ENCODE measurements at places on chromosomes 16 and 17. TPM values are rescaled to one million over a fixed set of nuclear protein-coding genes. Genes with fewer than 3 reads are reported as not detected.

DNA sequence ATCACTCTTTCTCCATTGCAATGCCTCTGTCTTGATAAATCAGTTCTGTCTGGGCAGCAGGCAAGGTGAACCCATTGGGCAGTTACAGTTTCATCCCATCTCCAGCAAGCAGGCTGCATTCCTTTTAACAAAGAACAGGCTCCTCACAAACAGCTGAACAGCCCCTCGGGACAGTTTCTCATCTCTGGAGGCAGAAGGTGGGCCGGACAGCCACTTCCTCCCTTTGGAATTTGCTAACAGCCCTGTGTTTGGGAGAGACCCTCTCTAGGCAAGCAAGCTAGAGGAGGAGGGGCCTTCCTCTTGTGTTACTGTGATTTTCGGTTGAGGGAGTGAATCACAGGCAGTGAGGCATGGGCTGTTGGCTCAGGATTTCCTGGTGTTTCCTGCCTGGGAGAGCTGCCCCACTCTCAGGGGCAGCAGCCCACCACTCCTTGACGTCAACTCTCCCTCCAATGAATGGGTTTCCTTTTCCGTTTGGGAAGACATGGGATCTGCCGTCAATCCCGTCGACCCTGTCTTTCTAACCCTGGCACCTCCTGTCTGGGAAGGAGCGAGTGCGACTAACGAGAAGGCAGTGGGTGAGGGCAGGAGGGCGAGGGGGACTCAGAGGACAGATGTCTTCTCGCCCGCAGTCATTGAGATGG, 3.7 kb upstream of the PGS1 start:
- DNase-seq = peak; percentile 74

DNA sequence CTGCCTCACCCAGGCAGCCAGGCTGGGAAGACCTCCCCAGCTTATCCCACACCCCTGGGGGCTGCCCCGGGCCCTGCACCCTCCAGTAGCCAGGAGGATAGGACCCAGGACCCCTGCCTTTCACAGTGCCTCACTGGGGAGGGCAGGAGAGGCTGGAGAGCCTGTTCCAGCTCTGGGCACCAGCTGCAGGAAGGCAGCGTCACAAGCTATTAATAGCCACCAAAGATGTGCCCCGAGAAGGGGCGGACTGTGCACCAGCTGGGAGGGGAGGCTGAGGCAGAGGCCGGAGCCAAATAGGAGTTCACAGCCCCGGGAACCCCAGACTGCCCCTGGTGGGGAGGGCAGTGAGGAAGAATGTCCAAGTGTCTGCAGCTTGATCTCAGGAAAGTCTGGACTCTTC, 8.8 kb downstream of the SBK1 start:
- DNase-seq = no peak

- DNase-seq = no peak
Measured at GRCh38 chr16:77977339-77977738, 45.0 kb upstream of the CLEC3A start.

The GCGR gene
- total RNA-seq = not detected

The GJC1 gene
- 7.6 TPM for total RNA-seq

DNA sequence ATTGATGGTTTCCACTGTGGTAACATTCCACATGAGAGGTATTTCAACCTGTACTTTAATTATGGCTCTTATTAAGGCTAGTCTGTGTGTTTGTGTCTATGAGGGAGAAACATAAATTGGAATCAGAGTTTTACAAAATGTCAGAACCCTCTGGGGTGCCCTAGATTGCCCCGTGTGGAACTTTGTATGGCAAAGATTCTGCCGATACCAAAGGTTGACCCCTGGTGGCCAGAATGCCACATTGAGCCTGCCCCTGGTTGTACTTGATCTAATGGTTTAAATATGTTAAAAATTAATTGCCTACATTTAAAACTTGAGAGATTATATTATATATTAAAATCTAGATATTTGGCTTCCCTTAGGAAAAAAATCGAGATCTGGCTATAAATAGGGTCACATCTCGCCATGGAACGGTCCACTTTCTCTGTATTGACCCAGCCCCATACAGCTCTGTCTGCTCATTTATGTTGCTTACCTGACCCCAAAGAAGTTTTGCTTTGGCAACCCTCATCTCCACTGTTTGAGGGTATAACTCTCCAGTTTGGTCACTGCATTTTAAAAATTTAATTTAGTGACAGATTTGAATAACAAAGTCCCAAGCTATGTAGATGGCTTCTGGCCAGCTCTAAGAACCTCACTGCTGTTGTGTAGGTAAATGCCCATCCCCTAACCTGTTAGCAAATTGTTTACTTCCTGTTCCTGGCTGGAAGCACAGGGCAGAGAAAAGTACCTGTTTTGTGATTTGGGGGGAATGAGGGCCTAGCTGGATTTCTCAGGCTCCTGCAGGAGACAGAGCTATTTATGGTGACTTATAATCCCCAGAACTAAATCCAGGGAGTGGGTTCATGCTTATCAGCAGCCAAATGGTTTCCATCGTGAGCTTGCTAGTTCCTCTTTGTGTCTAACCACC, 95.0 kb downstream of the PLCG2 start:
- peak; percentile 56 for DNase-seq

DNA sequence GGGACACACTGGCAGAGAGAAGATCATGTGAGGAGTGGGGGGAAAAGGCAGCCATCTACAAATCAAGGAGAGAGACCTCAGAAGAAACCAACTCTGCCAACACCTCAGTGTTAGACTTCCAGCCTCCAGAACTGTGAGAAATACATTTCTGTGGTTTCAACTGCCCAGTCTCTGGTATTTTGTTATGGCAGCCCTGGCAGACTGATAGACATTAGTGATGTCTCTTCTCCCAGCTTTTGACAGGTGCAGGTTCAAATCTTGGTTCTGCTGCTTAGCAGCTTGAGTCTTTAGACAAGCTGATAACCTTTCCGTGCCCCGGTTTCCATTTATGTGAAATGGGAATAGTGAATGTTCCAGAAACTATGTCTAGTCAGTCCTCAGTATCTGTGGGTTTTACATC, 199.5 kb downstream of the SNX29 start:
- DNase-seq = peak; percentile 25

The RCVRN gene
- total RNA-seq = not detected

DNA sequence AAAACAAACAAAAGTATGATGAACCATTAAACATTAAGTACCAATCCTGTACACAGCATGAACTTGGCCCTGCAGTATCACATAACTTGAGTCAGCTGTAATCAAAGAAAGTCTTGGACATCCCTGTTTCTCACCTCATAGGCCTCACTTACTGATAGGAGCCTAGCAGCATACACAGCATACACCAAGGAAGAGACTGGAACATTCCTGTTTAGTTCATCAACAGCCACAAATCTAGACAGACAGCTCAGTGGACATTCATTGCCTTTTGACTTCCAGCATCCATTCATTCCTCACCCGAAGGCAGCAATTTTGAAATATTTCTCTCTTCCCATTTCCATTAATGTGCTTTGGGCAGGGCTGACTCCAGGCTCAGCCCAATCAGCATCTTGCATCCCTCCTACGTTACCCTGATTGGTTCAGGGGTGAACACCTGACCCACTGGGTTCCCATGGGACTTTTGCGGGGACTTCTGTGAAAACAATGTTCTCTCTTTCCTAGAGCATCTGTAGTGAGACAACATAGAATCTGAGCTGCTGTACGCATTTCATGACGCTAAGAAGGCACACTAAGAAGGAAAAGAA, 336.7 kb upstream of the ZFHX3 start:
- DNase-seq = no peak

DNA sequence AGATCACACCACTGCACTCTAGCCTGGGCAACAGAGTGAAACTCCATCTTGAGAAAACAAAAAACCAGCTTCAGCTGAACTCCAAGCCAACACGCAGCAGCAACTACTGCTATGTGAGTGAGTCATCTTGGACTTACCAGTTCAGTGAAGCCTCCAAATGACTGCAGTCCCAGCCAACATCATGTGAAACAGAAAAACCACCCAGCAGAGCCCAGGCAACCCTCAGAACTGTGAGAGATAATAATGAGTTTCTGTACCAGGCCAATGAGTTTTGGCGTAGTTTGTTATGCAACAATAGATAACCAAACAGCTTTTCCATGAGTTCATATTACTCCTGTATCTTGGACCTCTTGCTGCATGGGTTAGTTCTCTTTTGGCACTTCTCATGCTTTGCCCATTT, 23.3 kb downstream of the PHF12 start:
- DNase-seq = peak; percentile 62

DNA sequence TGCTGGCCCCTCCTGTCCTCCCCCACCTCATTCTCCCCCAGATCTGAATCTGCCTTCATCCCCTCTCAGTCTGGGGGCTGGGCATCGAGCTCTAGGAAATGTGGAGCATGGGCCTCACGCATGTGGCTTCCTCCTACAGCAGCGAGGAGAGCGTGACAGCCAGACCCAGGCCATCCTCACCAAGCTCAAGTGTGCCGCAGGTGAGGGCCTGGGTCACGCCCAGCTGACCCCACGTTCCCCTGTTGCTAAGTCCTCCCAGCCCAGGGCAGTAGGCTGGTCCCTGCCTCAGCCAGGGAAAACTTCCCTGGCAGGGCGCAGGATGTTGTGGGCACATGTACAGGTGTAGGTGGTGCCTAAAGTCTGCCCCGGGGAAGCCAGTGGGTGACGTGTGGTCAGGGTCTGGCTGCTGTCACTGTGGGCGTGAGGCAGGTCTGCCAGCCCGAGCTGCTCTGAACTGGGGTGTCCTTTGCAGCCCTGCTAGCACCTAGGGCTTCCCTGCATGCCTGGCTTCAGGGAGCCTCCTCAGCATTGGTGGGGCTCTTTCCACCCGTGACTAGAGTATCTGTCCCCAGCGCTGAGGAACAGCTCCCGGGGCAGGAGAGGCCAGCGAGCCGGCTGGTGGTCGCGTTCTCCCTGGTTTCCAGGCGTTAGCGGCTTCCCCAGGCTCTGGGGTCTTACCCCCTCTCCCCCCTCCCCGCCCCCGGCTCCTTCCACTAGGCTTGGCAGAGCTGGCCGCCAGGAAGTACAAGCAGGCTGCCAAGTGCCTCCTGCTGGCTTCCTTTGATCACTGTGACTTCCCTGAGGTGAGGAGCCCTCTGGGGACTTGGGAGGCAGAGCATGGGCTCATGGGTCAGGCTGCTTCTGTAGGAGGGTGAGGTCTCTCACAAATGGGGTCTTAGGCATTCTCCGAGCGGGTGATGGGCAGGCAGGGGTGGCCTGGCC, 3.6 kb downstream of the GPS1 start:
- DNase-seq = no peak

- no peak for DNase-seq
Measured at GRCh38 chr17:66414561-66415175, 112.3 kb downstream of the PRKCA start.

DNA sequence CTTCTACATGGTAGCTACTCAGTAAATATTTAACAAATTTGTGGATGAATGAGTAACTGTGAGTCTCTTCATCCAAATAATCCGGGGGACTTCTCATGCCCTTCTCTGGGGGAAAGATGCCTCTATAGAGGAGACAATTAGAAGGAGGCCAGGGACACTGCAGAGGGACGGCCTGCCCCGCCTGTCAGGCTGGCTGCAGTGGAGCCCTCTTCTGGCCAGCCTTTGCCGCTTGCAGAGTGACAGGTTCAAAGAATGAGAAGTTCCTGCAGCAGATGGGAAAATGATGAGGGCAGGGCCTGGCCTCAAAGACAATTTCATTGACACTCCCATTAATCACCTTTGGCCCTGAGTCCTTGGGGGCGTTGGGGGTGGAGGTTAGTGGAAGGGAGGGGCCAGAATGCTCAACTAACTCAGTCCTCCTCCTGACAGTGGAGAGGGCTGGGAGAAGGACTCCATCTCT, 339.0 kb downstream of the MAF start:
- no peak for DNase-seq

- DNase-seq = peak; percentile 64
Measured at GRCh38 chr17:67386965-67387551, 10.0 kb downstream of the PITPNC1 start.

DNA sequence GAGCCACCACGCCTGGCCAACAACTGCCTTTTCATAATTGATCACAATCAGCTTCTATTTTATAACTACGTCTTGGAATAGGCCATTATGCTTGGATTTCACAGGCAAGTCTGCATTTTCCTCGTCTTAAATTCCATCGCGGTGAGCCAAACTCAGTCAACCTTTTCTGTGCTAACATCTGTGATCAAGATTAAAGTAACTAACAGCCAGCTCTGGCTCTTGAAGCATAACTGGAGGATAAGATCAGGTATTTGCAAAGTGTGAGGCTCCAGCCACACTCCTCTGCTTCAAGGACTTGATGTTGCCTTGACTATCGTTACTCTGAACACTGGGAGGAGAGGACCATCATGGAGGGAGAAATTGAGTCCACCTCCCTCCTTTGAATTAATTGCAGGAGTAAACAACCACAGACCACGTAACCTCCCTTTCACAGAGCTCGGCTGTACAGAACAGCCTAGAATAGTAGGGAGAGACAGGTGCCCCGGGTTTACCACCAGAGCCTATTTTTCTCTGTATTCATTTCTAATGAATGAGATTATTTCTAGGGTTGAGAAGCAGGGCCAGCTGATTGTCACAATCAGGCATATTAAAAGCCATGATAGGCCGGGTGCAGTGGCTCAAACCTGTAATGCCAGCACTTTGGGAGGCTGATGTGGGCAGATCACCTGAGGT, 143.0 kb downstream of the XYLT1 start:
- no peak for DNase-seq

DNA sequence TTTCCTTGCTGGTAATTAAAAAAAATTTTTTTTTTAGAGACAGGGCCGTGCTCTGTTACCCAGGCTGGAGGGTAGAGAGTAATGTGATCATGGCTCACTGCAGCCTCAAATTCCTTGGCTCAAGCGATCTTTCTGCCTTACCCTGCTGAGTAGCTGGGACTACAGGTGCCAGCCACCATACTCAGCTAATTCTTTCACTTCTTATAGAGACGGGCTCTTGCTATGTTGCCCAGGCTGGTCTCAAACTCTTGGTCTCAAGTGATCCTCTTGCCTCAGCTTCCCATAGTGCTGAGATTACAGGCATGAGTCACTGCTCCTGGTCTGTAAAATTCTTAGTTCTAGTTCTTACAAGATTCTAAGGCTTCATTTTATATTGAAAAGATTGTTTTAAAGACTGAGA, 11.1 kb downstream of the SMIM36 start:
- no peak for DNase-seq

The INCA1 gene
- not detected for total RNA-seq

The PRAC1 gene
- not detected for total RNA-seq
